ENCODE measurements at places on chromosomes 3 and 15. TPM values are rescaled to one million over a fixed set of nuclear protein-coding genes. Genes with fewer than 3 reads are reported as not detected.
A peak's percentile ranks its signal among the peaks of the same experiment; 100 is the strongest.

- peak; percentile 77 for DNase-seq
These were observed 38.7 kb upstream of the MGA start for GRCh38 chr15:41621200-41622193.

DNA sequence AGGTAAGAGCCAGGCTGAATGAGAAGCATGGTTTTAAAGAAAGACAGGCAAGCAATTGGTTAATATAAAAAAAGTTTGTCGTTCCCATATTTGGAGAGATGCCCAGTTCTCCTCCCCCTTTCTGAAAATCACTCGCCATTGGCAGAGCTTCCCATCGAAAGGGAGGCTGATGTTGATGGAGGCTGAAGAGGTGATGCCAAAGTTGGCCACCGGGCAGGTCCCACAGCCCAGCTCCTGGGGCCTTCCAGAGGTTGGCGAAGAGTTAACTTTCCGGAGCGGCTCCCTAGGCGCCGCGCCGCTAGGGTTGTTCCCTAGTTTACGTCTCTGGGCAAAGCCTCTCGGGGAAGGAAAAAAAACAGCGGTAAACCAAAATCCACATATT is 793 bp downstream of the PCOLCE2 start:
- DNase-seq, result peak; percentile 44

The GPR15 gene
- total RNA-seq, result not detected

The SCN11A gene
- total RNA-seq, result not detected

DNA sequence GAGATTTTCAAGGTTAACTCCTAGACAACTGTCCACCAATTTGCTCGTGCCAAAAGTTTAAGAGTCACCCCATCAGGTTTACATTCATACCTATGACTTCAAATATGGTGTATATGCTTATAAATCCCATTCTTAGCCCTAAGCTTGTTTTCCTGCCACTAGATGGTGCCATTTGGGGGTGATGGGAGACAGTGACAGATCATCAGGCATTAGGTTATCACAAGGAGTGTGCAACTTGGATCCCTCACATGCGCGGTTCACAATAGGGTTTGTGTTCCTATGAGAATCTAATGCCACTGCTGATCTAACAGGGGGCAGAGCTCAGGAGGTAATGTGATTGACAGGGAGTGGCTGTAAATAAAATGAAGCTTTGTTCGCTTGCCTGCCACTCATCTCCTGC is 182.7 kb downstream of the CNTN6 start:
- no peak for DNase-seq

- no peak for DNase-seq
These were observed 48.9 kb downstream of the DLG1 start for GRCh38 chr3:197249542-197249941.

DNA sequence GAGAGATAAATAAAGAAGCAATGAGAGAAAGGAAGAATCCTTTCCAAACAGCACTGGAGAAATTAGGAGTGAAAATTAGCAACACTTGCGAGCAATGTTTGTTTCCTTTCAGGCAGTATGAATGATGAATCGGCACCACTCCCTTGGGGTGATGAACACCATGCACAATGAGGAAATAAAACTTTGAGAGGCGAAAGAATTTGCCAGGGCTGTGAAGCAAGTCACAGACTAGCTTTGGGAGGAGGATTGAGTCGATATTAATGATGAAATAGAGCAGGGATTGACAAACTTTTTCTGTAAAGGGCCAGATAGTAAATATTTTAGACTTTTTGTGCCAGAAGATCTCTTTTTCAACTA is 237.7 kb downstream of the AGBL1 start:
- DNase-seq, result no peak

The PIK3R4 gene
- total RNA-seq, result 21.2 TPM

DNA sequence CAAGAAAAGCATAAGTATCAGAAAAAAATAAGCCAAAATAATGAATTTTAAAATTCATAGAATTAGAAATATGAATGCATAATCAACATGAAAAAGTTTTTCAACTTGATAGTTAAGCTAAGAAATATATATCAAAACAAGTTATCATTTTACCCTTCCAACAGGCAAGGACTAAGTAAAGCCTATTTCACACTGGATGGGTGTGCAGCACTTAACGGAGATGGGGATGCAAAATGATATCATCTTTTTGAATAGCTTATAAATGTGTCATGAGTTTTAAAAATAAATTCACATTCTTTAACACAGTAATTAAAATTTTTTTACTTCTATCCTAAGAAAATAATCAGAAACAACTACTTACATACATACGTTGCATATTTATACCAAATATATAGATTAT is 20.9 kb downstream of the PIK3R4 start:
- no peak for DNase-seq

- DNase-seq, result no peak
These were observed 49.7 kb downstream of the PDE8A start for GRCh38 chr15:85031086-85031943.

DNA sequence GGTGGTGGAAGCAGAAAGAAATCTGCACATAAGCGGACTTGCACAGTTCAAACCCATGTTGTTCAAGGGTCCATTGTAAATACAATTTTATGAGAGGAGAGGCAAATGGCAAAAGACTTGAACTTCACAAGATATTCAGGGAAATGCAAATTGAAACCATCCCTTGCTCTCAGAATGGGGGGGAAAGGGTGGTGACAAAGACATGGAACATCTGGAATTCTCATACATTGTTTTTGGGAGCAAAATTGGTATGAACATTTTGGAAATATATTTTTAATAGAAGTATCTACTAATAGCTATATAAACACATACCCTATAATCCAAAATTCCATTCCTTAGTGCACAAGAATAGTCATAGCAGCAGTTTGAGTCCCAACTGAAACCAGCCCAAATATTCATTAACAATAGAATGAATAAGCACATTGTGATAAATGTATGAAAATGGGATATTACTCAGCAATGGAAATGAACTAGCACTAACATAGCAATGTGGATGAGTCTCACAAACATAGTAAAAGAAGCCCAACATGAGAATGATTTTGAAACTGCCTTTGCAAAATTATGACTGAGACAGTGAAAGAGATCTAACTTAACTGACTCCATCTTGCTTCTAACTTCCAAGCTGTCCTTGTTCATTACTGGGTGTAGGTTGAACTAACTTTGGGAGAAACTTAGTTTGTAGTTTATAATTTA is 77.2 kb downstream of the CD200R1L start:
- DNase-seq, result no peak

DNA sequence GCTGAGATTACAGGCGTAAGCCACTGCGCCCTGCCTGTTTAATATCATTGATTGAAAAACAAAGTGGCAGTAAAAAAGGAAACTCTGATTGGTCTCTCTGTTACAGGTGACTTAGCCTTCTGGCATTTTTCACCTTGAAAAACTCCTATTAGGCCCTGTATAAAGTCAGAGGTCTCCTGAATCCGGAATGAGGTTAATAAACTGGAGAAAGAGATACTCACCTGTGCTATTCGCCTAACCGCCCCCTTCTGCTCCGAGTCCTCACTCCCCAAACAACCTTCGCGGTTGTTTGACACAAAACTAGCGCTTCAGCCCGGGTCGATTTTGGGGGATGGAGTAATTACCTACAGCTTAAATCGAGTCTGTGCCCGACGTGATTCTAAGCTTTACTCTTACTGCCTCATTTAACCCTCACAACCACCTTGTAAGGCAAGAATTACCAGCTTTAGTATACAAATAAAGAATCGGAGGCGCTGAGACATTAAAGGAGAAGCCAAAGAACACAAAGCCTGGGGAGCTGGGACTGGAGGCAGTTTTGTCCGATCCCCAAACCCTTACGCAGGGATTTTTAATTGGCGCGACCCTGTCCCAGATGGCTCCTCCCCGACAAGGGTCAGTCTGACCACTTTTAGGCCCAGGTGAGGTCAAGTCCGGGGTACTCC is 441 bp downstream of the CEP70 start:
- no peak for DNase-seq

DNA sequence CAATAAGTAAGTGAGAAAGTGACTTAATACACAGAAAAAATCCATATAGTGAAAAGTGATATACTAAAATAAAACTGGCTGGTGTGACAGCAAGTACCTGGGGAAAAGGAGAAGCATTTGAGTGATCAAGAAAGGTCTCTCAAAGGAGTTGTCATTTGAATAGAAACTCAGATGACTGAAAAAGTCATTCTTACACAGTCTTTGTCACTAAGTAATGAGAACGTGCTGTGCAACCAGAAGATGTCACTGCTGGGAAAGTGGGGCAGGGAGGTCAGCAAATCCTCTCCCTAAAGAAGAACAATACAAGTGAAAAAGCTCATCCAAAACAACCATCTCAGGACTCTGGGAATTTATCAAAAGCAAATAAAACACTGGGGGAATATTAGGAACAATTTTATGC is 317.5 kb upstream of the TRIM42 start:
- DNase-seq, result no peak

GRCh38 chr3:37326144-37326543 is 151.8 kb upstream of the LRRFIP2 start:
- no peak for DNase-seq

- DNase-seq, result no peak
These were observed 129.0 kb downstream of the THSD4 start for GRCh38 chr15:71244250-71244649.

DNA sequence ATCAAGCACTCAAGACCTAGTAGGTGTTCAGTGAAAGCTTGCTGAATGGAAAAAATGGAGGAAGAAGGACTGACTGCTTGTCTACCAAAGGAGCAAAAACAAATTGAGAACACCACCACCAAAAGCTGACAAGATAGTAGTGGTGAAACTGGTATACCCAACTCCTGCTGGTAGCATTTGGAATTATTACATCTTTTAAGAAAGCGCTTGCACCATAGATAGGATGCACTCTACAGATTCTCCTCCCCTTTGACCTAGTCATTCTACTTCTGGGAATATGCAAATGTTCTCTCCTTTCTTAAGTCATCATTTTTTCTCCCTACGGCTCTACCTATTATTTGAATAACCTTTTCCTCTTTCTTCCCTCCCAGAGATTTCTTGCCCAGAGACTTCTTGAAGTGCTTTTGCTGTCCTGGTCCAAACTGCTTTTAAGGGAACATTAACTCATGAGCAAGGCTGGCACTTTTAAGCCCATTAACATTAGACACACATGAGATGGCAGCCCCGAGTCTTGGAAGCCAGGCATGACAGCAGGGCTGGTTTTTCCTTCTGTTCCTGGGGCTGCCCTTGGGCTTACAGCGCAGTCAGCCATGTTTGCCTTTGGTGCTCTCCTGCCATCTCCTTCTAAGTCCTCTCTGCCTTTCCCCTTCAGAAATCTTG is 75.0 kb upstream of the TLE3 start:
- no peak for DNase-seq

- no peak for DNase-seq
These were observed 114.4 kb downstream of the DNAJB8 start for GRCh38 chr3:128352326-128352725.

- no peak for DNase-seq
These were observed 354.8 kb downstream of the MECOM start for GRCh38 chr3:169308654-169309250.

- peak; percentile 7 for DNase-seq
These were observed 45.5 kb downstream of the PPM1L start for GRCh38 chr3:160801386-160802118.

GRCh38 chr3:21825684-21826083 is 74.7 kb upstream of the ZNF385D start:
- DNase-seq, result no peak

- no peak for DNase-seq
These were observed 39.0 kb downstream of the NSUN3 start for GRCh38 chr3:94101860-94102259.

DNA sequence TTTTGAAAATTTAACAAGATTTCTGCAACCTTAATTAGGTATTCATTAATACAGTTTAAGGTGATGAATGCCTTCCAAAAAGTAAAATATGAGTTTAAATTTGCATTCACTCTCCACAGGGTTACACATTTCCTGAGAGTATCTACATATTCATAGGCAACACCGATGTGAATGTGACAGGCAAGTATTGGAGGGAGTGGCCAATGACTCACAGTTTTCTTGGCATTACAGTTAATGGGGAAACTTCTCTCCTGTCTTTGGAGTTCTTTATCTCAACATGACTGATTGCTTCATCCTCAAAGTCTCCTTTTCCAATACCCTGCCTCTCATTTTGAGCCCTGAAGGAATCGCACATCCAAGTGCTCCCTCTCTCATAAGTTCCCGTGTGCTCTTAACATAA is 181.9 kb upstream of the CHL1 start:
- no peak for DNase-seq

The ULK4 gene
- total RNA-seq, result 3.2 TPM

- no peak for DNase-seq
These were observed 17.3 kb downstream of the FAIM start for GRCh38 chr3:138625707-138626365.

DNA sequence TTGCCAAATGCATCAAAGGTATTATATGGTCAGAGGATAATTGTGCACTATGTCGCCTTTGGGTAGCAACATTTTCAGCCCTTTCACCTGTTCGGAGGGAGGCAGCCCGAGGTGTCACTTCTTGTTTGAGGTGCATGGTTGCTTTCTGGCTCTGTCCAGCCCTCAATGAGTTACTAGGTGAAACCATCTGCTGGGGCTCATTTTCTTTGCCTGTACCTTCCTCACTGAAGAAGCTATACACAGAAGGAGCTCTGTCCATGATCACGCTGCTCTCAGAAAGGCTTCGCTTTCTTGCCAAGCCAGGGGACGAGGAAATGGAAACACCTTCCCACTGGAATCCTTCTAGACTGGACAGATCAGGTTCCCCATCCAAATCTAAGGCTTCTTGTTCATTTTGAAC is 42.7 kb downstream of the ZNF106 start:
- DNase-seq, result no peak

DNA sequence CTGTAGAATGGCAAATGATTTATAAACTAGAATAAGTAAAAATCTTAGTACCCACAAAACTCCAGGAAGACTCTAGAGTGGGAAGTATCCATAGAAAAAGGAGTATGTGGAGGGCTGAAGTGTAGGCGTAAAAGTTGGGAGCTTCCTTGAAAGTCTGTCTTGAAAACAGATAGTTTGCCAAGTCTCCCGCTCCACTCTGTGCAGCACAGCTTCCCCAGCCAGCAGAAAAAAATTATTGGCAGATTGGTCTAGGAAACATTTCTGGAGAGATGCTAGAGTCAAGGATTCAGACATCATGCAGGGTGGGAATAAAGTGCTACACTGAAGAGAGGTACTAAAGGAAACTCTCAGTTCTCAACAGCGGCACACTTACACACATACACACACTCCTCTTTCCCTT is 53.4 kb upstream of the CD200R1L start:
- peak; percentile 10 for DNase-seq

The NPRL2 gene
- total RNA-seq, result 17.1 TPM

The IGF1R gene
- total RNA-seq, result 39.9 TPM

GRCh38 chr3:160486459-160486869 is 36.9 kb upstream of the TRIM59 start:
- DNase-seq, result no peak

All from heart right ventricle (tissue), 16 donors.